CD4-positive, alpha-beta T cell treated with Interferon alpha-2 for 1 hour (primary cell): ENCODE measurements at places on chromosomes 16 and 17.

- DNase-seq = no peak
Observed at GRCh38 chr17:57523926-57524632, 221.0 kb downstream of the CCDC182 start.

DNA sequence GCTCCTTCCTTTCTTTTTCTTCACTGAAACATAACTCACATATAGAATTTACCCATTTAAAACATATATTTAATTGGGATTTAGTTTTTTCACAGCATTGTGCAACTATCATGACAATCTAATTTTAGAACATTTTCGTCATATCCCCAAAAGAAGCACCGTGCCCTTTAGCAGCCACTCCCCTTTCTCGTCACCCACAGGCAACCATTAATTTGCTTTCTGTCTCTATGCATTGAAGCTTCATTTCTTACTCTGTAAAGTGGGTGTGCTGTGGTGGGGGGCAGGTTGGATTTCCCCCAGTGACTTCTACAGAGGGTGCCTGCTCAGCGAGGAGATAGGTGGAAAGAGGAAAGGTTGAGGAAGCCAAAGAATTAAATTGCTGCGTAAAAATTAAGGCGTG is 35.8 kb downstream of the MRC2 start:
- DNase-seq = no peak

GRCh38 chr16:56689171-56689570 is 6.9 kb downstream of the MT1X start:
- no peak for DNase-seq

- DNase-seq = no peak
Observed at GRCh38 chr17:38575781-38576180, 30.0 kb downstream of the SRCIN1 start.
